ENCODE measurements at places on chromosomes 3 and 15. TPM values are rescaled to one million over a fixed set of nuclear protein-coding genes. Genes with fewer than 3 reads are reported as not detected.

The CCDC39 gene
- 0.54 TPM for total RNA-seq

The MAP6D1 gene
- total RNA-seq: 5.3 TPM

GRCh38 chr3:36393563-36393962 is 13.3 kb downstream of the STAC start:
- no peak for DNase-seq

DNA sequence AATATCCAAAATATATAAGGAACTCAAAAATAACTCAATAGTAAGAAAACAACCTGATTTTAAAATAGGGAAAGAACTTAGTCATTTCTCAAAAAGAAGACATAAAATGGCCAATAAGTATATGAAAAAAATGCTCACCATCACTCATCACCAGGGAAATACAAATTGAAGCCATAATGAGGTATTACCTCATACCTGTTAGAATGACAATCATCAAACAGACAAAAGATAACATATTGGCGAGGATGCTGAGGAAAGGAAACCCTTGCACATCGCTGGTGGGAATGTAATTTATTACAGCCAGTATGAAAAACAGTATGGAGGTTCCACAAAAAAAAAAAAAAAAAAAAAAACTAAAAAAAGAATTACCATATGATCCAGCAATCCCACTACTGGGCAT is 38.2 kb downstream of the KPNA1 start:
- no peak for DNase-seq

The PYGO1 gene
- total RNA-seq: 55.6 TPM

The APOD gene
- 5.2 TPM for total RNA-seq

- no peak for DNase-seq
These were observed 243.2 kb upstream of the NR2F2 start for GRCh38 chr15:96087180-96087884.

DNA sequence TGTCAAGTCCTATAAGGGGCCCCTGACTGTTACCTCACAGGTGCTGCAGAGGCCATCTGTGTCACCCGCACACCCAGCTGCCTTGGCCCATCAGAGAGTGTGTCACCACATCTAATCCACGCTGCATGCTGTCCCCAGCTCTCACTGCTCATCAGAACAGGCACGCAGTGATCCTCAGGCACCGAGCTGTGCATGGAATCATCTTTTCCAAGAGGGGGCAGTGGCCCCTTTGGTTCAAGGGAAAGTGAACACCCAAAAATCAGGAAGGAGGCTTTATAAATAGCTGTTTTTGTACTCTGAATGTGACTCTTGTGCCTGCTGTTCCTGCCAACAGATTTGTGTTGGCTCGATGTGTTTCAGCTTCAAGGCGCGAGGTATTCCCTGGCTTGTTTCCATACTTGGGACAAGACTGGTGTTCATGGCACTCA is 110.3 kb upstream of the ETV5 start:
- peak; percentile 39 for DNase-seq

DNA sequence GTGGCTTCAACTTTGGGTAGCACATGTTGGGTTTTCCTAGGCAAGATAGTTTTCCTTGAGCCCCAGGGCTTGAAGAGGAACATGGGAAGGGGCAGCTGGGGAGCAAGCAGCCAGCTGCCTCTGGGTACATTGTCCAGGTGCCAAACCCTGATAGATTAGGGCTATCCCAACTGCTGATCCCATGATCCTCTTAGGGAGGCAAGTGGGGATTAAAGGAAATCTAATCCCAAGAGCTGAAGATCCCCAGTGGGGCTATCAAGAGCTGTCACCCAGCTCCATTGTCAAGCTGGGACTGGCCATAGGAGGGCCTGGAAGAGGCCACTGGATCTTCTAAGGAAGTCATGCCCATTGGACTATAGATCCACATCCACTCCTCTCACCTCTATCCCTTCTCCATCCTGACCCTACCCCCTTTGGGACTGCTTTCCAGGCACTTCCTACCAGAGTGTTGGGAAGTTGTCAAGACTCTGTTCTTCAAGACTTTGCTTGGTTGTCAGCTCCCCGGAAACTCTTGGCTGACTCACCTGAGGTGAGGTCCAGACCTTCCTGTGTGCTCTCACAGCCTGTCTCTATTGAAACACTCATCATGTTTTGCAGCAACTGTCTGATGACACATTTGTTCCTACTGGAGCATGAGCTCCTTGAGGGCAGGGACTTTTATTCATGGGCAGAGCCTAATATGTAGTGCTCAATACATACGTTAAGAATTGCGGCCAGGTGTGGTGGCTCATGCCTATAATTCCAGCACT is 5.9 kb downstream of the CAMK2N2 start:
- no peak for DNase-seq

The TRIM59 gene
- 13.2 TPM for total RNA-seq

The TNK2 gene
- 17.8 TPM for total RNA-seq

- no peak for DNase-seq
These were observed 499 bp downstream of the RABL3 start for GRCh38 chr3:120741837-120742197.
